ENCODE measurements at places on chromosomes 5 and 9. TPM values are rescaled to one million over a fixed set of nuclear protein-coding genes. Genes with fewer than 3 reads are reported as not detected.

The CDH9 gene
- not detected for total RNA-seq

The OR2Y1 gene
- not detected for total RNA-seq

The GABRG2 gene
- not detected for total RNA-seq

The WDR5 gene
- total RNA-seq: 20.1 TPM

The F2RL1 gene
- total RNA-seq: 64.2 TPM

The IFNA10 gene
- total RNA-seq: not detected

The FIBCD1 gene
- total RNA-seq: 0.19 TPM

The IRX1 gene
- total RNA-seq: 0.27 TPM

The BHMT2 gene
- 0.09 TPM for total RNA-seq

The C9 gene
- total RNA-seq: not detected

The C9orf153 gene
- 0.09 TPM for total RNA-seq

The BARHL1 gene
- total RNA-seq: not detected
